ENCODE measurements at places on chromosomes 3 and 15.

GRCh38 chr3:133937061-133937686, 41.5 kb upstream of the RAB6B start:
- no peak for DNase-seq

DNA sequence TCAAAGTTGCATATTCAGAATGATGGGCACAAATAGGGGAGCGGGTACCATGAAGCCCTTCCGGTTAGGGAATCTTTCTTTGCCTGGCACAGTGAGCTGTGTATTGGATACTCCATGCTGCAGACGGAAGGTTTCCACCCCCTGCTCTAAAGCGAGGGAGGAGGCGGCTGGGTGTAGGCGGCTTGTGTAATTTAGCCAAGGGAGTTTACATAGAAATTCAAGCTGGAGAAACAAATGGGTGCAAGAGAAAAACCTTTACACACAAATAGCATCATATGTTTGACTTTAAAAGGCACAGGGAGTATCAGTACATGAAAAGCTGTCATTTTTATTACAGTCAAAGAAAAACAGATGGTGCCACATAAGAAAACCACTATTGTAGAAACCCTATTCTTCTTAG, 59.3 kb upstream of the ADCY5 start:
- no peak for DNase-seq

DNA sequence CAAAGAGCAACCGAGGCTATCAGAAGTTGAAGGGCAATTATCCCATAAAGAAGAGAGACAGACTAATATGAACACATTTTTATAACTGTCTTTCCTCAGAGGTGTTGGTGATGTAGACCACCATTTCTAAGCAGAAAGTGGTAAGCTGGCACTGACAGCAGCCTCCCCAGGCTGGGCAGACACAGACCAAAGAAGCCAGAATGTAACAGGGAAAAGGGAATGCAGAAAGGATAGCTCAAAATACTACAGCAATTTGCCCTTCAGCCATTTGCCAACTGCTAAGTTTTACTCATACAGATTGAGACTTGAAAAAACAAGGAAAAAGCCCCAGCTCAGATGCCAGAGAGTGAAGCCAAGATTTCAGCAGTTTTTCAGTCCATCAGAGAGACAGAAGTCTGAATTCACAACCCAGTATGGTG, 73.5 kb upstream of the ABI3BP start:
- DNase-seq = no peak

GRCh38 chr3:54964081-54964480, 36.2 kb upstream of the LRTM1 start:
- no peak for DNase-seq

- DNase-seq = no peak
Measured at GRCh38 chr15:68693071-68693470, 114.3 kb downstream of the CORO2B start.

GRCh38 chr3:63960048-63960711, 48.0 kb upstream of the SCAANT1 start:
- no peak for DNase-seq

DNA sequence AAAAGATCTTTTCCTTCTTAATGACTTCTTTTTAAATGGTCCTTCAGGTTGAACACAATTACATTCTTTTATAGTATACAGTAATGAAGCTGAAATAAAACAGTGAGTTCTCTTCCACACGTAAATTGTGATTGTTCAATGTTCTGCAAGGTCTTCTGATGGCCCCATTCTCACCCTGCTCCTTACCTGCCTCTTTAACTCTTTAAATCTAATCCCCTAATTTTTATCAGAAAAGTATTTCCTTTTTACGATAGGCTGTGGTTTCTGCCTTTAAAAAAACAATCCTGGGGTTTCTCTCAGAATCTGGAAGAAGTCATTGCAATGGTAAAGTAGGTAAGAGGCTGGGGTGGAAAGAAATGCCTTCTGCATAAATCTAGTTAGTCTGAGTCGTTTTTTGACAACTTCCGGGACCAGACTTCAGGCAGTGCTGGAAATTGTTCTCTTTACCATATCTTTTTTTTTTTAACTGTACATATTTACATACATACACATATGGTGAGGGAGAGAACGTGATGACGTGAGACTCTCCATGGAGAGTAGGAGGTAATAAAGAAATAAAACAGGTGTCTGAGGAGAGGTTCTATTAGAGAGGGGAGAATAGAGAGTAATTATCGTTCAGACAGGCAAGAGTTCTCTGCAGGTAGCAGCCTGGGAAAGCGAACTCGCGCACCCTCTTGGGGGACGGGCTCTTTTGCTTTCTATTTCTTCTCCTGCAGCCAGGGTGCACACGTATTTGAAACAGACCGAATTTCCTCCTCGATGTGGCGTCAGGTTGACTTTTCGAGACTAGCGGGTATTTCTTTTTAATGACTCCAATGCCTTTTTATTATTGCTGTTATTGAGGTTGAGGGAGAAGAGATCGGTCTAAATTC, at the start of gene SIDT1:
TSS of gene SIDT1 (plus strand) at position 730 of the 872 bp plus-strand sequence. CDS start 467 bp downstream, outside the sequence.
- no peak for DNase-seq

DNA sequence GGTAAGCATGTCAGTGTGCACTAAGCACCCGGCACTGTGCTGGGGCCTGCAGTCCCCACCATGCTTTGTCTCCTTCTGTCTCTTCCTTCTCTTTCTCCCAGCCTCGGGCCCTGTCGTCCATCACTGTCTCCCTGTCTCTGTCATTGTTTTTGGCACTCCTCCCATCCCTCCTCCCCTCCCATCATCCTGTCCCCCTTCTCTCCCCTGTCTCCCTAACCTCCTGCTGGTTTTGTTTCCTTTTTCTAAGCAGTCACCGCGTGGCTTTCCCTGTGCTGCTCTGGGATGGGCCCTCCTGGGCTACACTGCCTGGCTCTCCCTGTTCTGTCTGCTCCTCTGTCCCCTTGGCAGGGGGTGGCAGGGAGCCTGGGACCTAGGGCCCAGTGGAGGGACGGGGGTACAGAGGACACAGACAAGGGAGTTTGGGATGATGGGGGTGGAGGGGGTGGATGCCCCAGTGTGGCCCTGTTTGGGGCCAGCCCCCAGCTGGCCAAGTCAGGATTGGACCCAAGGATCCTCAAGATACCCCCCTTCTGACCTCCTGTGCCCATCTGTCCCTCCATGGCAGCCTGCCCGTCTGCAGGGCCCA, 5.7 kb downstream of the CHST13 start:
- DNase-seq = no peak

DNA sequence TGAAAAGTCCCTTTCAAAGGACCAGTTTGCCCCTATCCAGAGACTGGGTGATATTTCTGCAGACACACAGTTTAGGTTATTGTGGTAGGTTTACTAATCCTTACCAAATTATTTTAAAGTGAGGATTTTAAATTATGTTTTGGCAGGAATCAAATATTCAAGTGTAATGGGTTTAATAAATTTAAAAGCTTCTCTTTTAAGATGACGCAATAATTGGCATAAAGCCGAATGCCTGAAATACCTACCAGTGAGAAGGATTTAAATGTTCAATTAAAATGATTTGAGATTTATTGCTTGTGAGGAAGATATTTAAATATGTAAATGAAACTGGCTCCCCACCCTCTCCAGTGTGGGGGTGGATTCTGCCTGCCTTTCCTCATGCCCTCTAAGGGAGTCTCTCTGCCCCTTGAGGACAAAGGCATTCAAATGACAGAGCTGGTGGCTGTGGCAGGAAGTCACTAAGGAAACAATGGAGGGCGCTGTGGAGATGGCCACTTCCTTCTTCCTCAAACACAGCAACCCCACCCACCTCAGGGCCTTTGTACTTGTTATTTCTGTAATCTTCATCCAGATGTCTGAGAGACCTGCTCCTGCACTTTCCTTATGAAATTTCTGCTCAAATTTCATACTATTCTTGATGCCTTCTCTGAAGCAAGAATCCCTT, 131.7 kb downstream of the TNIK start:
- DNase-seq = no peak

GRCh38 chr3:43093006-43093405, 12.9 kb downstream of the POMGNT2 start:
- no peak for DNase-seq

- no peak for DNase-seq
Measured at GRCh38 chr15:35671197-35671596, 125.2 kb upstream of the DPH6 start.

DNA sequence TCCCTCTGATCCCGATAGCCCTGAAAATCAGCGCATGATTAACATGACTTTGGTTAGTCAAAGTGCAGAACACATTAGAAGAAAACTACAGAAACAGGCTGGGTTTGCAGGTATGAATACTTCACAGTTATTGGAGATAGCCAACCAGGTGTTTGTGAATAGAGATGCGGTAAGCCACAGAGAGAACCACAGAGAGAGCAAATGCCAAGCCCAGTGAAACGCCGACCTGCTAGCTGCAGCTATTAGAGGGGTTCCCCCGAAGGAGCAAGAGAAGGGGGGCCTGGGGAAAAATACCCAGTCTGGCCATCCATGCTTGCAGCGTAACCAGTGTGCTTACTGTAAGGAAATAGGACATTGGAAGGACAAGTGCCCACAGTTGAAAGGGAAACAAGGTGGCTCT, 523.9 kb upstream of the CNTN3 start:
- no peak for DNase-seq

DNA sequence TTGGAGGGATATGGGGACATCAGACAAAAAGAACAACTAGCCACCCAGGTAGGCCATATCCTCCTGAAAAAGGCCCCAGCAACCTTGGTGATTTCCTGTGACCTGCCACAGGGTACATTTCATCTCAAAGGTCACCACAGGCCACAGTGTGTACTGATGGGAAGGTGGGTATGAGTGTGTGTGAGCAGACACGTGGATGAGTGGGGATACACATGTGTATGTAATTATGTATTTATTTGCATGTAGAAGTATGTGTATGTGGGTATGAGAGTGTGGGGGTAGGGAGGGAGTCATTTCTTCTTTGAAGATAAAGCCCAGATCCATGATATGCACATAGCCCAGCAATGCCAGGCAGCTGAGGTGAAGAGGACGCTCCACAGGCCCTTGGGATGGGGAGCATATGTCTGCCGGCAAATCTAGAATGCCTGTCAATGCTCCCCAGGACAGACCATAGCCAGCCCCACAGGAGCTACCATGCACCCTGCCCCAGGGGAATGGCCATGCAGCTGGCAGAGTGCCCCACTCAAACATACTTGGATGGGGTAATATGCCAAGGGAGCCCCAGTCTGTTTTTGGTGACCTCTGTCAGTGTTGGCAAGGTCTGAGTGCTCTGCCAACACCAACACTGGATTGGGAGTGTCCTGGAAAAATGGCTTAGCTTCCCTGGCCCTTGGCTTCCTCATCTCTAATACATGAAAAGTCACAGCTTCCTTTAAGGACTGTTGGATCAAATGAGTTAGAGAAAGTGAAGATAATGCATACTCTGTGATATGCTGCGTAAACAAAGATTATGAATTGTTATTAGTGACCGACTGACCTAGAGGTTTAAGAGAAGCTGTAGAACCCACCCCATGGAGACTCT, 42.4 kb downstream of the RAB6B start:
- no peak for DNase-seq

DNA sequence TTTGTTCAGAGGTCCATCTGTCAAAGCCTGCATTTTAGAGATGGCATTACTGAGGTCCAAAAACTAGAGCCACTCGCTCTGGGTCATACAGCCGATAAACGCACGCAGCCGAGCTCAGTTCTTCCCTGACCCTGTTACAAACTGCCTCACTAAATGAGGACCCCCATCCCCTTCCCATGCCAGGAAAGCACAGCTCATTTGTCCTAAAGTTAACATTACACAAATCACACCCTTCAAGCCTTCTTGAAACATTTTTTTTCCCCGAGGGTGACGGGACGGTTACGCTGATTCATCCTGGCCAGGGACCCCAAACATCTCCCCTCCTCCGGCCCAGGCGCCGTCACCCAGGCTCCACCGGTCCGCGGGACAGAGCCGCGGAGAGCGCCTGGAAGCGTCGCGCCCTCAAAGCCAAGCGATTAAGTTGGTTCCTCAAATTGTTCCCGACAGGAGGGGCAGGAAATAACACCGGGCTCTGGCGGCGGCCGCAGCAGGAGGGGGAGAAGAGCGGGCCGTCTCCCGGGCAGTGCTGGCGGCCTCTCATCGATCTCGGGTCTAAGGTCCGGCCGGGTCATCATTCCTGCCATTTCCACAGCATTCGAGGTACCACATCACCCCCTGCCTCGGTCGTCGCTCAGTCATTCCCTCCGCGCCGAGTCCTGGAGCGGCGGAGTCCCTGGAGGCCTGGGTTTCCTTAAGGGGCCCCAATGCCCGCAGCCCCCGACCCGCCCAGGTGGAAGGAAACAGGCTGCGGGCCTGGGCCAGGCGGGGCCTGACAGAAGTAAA, 619 bp upstream of the CMTM8 start:
- DNase-seq = no peak

GRCh38 chr15:49706805-49707204, 86.0 kb downstream of the DTWD1 start:
- DNase-seq = no peak

- DNase-seq = no peak
Measured at GRCh38 chr3:43874290-43874689, 183.6 kb downstream of the ABHD5 start.

DNA sequence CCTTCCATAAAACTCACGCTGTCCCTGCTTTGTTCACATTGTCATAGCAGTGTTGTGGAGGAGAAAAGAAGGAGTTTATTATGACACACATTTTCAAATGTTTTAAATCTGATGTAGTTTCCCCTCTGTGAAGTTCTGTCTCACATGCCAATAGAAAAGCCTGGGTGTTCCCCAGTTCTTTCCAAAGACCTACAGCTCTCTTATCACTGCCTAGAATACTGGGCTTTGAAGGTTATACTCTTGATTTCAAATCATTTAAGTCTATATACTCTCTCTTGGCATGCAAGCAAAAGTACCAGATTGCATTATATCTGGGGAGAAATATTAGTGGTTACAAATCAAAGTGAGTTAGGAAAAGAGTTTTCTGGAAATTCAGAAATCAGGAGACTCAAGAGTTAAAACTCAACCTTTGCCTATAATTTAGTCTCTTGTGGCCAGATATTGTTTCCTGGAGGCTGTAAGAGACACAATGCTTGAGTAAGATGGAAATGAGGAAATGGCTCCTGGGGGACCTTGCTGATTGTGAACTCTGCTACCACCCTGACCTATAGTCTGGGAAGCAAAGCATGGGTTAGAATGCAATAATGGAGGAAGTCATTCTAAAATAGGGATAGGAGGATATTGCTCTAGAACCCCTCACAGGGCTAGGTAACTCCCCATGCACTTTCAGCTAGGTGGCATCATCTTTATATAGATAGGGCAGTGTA, 182.8 kb downstream of the KCNAB1 start:
- DNase-seq = no peak

DNA sequence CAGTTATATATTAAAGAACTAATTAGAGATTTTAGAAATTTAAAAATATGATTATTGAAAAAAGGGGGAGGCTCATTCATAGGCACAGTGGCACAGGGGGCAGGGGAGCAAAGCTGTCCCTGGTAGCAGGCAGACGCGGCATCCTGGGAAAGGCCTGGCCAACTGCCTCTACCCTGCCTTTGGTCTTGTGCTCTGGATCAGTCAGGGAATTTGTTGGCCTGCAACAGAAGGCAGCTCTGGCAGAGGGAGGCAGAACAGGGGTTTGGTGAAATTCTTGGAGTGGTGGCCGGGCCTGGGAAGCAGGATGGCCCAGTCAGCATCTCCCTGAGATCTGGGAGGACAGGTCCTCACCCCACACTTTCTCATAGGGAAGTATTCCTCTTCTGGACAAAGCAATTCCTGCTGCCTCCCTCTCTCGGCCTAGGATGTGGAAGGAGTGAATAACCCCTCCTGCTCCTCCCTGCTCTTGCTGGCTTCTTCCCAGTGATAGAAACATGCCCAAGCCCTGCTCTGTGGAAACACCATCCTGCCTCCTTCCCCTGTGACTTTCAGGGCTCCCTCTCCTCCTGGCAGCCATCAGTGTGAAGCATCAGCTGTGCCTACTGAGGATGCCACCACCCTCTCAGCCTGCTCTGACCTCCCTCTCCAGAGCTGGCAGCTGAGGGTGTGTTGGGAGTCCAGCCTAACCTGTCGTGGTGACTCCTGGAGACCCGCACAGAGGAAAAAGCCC, 26.9 kb downstream of the PRR20G start:
- DNase-seq = no peak

GRCh38 chr15:101207867-101208288, 44.0 kb downstream of the CHSY1 start:
- no peak for DNase-seq
